ENCODE measurements at places on chromosomes 11 and 22.

DNA sequence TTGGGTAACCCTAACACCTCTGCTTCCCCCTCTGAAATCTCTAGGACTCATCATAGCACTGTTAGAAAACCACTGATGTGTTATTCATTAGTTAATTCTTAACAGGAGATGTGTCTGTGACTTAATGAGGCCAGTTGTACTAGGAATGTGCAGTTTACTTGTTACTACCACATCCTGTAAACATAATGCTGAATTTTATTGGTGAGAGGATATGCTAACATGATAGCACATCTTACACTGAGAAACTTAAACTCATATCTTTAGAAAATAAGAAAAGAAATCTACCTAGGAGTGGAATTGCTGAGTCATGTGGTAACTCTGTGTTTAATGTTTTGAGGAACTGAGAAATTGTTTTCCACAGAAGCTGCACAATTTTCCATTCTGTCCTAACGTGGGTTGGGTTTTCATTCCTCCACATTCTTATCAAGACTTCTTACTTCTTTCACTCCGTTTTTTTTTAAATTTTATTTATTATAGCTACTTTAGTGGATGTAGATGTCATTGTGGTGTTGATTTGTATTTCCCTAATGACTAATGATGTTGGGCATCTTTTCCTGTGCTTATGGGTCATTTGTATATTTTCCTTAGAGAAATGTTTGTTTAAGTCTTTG lies 33.7 kb downstream of the RNF121 start:
- DNase-seq = no peak

GRCh38 chr11:330307-330693 lies 9.6 kb upstream of the IFITM3 start:
- no peak for DNase-seq

DNA sequence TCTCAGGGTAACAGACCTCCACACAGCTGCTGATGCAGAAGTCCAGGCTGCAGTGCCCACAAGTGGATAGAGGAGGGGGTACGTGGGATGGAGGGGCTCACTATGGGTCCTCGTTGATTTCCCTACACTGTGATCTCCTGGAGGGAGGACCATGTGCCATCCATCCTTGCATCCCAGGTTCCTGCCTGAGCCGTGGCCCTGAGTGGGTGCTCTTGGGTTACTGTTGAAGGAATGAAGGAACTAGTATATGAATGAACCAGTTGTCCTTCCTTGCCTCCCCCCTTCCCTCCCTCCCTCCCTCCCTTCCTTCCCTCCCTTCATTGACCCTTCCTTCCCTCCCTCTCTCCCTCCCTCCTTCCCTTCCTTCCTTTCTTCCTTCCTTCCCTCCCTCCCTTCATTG lies 15.4 kb downstream of the APOBEC3B start:
- no peak for DNase-seq

DNA sequence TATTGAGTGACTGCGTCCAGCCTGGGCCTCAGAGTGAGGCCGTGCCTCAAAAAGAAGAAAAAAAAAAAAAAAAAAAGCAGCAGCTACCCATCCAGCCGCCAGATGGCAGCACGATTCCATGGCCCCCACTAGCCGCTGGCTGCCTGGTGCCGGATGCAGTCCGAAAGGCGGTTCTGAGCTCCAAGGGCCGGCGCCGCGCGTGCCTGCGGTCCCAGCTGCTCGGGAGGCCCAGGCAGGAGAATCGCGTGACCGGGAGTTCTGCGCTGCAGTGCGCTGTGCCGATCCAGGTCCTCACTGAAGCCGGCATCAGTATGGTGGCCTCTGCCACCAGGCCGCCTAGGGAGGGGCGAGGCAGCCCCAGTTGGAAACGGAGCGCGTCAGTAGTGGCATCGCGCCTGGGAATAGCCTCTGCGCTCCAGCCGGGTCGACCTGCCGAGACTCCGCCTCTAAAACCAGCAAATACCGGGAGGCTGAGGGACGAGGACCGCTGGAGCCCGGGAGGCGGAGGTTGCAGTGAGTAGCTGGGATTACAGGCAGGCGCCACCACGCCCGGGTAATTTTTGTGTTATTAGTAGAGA lies 19.3 kb downstream of the SCARF2 start:
- peak; percentile 75 for DNase-seq

DNA sequence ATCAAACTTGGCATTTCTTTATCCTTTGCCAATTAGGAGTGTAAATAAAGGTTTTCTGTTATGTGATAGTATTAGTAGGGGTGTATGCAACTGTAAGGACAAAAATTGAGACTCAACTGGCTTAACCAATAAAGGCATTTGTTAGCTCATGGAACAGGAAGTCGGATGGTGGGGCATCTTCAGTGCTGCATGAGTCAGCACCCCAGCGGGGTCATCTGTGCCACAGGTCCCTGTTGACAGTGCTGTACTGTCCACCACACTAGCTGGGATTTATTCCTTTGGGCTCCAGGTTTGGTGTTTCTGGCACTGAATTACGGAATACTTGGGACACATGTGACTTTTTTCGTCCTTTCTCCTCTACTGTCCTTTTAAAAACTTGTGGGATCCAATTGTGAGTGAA lies 86.0 kb downstream of the PPP6R3 start:
- DNase-seq = no peak

GRCh38 chr11:93648158-93648557 lies 13.3 kb upstream of the CEP295 start:
- no peak for DNase-seq

GRCh38 chr11:90428836-90429235 lies 206.0 kb upstream of the CHORDC1 start:
- DNase-seq = no peak

DNA sequence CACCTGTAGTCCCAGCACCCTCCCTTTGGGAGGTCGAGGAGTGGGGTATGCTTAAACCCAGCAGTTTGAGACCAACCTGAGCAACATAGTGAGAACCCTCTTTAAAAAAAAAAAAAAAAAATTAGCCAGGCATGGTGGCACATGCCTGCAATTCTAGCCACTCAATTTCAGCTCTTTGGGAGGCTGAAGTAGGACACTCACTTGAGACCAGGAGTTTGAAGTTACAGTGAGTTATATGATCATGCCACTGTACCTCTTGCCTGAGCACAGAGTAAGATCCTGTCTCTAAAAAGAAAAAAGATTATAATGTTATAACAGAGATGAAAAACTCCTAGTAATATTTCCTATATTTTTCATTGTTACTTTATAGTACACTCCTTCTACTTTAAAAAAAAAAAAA lies 23.9 kb downstream of the PIK3C2A start:
- DNase-seq = no peak

- DNase-seq = no peak
Observed at GRCh38 chr11:17700991-17701390, 18.4 kb upstream of the MYOD1 start.

- DNase-seq = no peak
Observed at GRCh38 chr11:125226706-125227105, 62.2 kb downstream of the PKNOX2 start.

DNA sequence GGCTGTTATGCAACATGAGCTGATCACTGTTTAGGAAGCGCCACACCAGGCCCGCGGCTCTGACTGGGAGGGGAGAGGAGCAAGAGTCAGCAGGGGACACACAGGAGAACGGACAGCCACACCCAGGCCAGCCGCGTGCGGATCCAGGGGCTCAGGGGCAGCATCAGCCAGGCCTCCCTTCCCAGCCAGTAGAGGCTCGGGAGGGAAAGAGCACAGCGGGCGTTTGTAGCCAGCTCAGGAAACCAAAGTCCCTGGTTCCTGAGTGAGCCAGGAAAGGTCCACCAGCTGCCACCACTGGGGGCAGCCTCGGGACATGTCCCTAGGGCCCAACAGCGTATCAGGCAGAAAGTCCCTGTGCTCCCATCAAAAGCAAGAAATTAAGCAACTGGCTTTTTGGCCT lies 71.8 kb upstream of the PITPNB start:
- DNase-seq = no peak

DNA sequence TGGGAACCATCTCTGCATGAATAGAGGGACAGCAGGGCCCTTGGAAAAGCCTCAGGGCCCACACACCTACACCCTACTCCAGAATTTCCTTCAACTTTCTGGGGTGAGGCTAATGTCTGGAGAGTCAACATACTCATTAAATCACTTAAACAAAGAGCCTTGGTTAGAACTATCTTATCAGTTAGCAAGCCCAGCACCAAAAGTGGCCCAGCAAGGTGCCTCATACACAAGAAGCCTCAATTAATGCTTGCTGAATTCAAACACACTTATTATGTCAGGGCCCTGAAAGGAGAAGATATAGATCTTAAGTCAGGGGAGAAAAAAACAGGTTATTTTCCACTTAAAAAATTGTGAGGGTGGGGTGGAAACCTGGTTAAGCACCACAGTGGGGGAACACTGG lies 61.4 kb downstream of the C11orf58 start:
- DNase-seq = no peak

GRCh38 chr22:33923660-33924246 lies 3.5 kb upstream of the LARGE1 start:
- DNase-seq = peak; percentile 86

GRCh38 chr11:11425806-11426205 lies 72.8 kb upstream of the CSNK2A3 start:
- no peak for DNase-seq

DNA sequence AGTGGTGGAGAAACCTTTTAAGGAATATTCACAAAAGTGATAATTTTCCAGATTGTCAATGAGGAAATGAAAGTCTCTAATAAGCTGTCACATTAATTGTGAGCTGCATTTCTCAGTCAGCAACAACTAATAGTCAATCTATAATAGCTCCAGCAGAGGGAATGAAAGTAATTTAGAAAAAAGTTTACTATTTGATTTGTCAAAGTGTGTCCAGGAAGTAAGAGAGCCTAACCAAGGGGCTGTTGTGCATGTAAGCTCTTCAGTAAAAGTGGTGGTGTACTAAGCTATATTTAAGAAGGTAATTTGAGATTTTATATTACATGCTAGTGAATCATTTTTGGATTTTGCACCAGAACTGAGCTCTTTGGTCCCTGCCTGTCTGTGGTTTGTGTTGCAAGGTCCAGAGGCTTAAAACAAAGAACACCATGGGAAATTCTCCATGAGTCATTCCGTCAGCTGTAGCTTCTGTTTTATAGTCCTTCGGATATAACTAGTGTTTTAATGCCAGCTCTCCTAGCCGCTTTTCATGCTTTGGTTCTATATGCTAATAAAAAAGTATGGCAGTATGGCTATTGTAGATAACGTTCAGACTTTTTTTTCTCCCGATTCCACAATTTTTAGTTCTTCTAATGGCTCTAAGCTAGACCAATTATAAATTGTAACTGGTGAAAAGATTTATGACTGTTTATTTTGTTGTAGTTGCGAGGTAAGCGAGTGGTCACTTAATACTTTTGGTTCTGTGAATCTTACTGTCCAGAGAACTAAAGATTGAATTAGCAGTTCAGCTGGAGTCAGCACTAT lies 64.6 kb downstream of the ARHGEF12 start:
- no peak for DNase-seq

GRCh38 chr22:43560651-43561050 lies 148.8 kb downstream of the MPPED1 start:
- no peak for DNase-seq

- DNase-seq = no peak
Observed at GRCh38 chr11:47923667-47924066, 56.7 kb upstream of the PTPRJ start.

DNA sequence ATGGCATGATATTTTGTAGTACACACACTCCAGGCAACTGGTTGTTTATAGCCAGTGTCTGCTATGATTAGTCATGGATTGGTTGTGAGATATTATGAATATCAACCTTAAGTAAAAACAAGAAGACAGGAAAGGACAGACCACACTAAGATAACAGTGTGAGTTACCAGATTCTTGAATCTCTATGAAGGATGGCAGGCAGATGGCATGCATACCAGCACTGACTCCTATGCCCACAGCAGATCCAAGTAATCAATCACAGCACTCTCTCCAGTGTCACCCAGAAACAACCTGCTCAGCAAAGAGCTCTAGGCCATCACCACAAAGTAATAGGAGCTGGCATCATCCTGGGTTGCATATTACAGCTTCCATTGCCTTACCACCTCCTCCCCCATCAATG lies 116.6 kb downstream of the GALNT18 start:
- DNase-seq = no peak

DNA sequence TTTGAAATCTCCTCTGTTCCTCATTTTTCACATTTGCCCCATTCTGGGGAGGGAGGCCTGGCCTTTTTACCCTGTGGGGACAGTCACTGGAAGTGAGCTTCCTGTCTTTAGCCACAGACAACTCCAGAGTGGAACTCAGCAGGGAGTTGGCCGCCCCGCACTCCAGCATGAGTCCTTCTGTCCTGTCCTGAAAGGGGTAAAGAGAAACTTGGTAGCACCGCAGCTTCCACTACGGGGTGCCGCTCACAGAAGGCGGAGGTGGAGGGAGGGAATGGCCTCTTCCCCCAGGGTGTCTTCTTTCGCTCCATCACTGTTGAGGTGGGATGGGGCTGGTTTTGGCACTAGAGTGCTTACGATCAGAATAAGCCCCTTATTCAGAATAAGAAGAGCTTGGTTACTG lies 132.2 kb downstream of the ST3GAL4 start:
- DNase-seq = no peak

GRCh38 chr11:17164361-17165246 lies 43.2 kb downstream of the PIK3C2A start:
- DNase-seq = no peak

GRCh38 chr11:44519989-44520737 lies 45.3 kb upstream of the CD82 start:
- DNase-seq = no peak

GRCh38 chr11:14852571-14853177 lies 39.4 kb downstream of the CYP2R1 start:
- no peak for DNase-seq

- DNase-seq = no peak
Observed at GRCh38 chr22:44181033-44181911, 547 bp downstream of the PARVG start.

- no peak for DNase-seq
Observed at GRCh38 chr22:37218399-37218770, 6.1 kb upstream of the SSTR3 start.

- DNase-seq = no peak
Observed at GRCh38 chr11:119722281-119722794, 6.7 kb downstream of the NECTIN1 start.

- no peak for DNase-seq
Observed at GRCh38 chr22:40203572-40203971, 25.8 kb downstream of the TNRC6B start.

DNA sequence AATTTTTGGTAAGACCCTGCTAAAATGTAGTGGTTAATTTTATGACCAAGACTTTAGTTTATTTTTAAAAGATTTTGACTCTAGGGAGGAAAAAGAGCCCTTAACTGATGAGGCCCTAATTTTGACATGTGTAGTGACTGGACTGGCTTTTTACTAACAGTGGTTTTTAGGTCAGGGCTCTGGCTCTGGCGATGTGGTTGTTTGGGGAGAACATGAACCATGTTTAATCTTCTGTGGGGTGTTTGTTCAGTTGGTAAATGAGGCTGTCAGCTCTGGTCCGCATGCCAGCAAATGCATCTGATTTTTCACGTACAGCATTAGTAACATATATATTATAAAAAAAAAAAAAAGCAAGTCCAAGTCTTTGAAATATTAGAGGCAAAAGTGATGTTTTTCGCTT lies 104.3 kb downstream of the EXT2 start:
- DNase-seq = no peak

- DNase-seq = no peak
Observed at GRCh38 chr22:50535113-50535512, 5.3 kb upstream of the TYMP start.

Data from hippocampal formation (tissue), 2 donors.